ENCODE measurements at places on chromosomes 7 and 10.

DNA sequence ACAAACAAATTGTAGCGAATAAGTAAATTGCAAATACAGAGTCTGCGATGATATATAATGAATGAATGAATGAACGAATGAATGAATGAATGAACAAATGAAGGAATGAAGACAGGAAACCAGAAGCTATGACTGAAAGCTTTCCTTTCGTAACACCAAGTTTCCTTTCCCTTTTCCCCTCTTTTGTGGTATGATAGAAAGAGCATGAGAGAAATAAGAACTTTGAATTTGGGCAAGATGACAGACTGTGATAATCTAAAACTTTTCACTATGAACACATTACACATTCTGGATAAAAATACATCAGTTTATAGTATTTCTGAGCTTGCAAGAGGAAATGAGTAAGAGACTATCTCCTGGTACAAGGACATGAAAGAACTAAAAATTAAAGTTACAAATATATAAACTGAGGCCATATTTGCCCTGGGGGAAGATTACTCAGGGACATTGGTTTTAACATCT is 8.4 kb upstream of the UCN3 start:
- DNase-seq, result no peak

- DNase-seq, result no peak
These were observed 316.5 kb downstream of the WDR11 start for GRCh38 chr10:121167534-121168243.

DNA sequence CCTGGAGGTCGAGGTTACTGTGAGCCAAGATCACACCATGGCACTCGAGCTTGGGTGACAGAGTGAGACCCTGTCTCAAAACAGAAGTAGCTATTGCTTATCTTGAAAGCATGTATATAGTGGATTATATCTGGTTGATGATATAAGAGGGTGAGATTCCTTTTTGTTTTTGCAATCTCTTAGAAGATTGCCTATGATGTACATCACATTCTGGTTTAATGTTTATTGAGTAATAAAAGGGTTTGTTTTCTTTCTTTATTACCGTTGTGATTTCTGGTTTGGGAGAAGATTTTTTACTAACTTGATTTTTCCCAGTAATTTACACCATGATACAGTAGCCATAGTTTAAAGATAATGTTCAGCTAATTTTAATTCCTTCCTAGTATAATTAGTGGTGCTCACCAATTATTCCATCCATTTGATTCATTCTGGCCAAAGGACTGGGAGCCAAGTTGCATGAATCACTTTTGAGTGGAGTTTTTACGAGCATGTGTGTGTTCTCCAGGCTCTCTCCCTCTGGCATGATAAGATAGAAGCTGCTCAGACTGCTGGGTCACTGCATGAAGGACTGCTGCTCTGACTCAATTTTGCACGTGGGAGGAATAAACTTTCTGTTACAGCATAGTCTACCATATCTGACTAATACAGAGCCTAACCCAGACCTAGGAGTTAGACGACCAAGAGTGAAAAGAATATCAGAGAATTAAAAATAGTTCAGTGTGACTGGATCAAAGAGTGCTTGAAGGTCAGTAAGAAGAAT is 13.5 kb upstream of the TSPAN13 start:
- DNase-seq, result no peak

DNA sequence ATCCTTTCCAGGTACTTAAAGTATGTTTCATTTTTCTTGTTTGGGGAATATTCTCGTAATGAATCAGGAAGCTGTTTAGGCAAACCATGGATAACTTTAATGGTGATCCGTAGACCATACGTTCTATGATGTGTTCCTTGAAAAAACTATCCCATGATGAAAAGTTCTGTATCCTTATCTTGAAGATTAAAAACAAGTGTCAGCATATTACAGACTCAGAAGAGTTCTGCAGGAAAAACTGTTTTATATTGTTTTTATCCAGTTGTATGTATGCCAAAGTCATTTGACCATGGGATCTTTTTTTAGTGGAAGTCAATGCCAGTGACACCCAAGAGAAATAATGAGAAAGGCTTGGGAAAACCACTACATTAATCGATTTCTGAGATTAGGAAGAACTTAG is 52.0 kb downstream of the DLD start:
- no peak for DNase-seq

GRCh38 chr7:152759949-152760853 is 649 bp downstream of the ACTR3B start:
- peak; percentile 44 for DNase-seq

DNA sequence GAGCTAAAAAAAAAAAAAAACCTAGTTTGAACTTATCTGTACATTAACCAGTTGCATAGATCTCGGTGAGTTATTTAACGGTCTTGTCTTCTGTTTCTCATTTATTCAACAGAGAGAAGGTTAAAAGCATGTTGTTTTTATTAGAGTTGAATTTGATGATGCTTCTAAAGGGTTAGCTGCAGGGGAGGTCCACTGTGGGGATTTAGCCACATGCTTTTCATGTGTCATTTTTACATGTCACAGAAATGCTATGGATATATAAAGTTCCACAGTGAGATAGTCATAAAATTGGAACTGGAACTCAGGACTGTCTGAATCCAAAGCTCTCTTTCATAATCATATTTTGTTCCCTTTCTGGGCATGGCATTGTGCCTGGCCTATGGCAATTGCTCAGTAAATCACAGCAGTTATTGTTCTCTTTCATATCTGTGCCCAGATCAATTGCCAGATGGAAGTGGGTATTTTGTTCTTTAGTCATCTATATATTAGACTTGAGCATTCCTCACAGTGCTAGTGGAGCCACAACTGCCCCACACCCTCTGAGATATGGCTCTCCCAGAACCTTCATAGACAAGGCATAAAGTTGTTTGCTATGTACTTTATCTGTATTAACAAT is 578.8 kb downstream of the NRG3 start:
- DNase-seq, result no peak

- DNase-seq, result no peak
These were observed 145.3 kb downstream of the BTAF1 start for GRCh38 chr10:92068900-92069299.

GRCh38 chr10:94879214-94879613 is 59.2 kb upstream of the CYP2C9 start:
- no peak for DNase-seq

Measured in left ventricle myocardium superior (tissue), 1 donor.